ENCODE measurements at places on chromosomes 1 and 21. TPM values are rescaled to one million over a fixed set of nuclear protein-coding genes. Genes with fewer than 3 reads are reported as not detected.

Gene PCSK9
- 43.9 TPM for polyA plus RNA-seq

DNA sequence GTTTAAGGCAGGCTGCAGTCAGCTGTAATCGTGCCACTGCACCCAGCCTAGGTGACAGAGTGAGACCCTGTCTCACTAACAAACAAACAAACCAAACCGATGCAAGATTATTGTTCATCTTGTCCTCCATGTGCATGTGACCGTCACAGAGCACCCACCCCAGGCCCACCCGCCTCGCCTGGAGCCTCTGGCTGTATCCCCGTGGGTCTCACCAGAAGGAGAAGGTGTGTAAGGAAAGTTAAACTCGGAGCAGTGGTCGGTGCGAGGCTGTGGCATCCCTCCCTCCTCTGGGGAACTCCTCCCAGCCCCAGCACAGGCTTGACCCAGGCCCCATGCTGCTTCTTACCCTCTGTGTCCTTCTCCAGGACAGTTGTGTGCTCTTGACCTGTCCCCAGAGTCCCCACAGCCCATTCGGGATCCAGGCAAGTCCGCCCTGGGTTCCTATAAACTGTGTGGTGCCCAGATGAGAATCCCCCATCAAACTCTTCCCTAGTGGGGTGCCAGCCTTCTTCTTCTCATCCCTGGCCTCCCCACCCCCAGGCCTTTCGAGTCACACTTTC is 318.4 kb downstream of the AJAP1 start:
- H3K27me3 ChIP-seq: peaks cover 4% of the 10 kb centered on the region
- no peak overlapping the region for H3K27ac ChIP-seq
- no peaks in the 10 kb centered on the region for H3K4me1 ChIP-seq

GRCh38 chr1:12143631-12144155 is 23.1 kb upstream of the TNFRSF1B start:
- H3K36me3 ChIP-seq: peaks cover 26% of the 10 kb centered on the region
- peak overlapping the region; percentile 36 for H3K27ac ChIP-seq
- no peak for DNase-seq
- peaks cover 20% of the 10 kb centered on the region for H3K4me1 ChIP-seq

DNA sequence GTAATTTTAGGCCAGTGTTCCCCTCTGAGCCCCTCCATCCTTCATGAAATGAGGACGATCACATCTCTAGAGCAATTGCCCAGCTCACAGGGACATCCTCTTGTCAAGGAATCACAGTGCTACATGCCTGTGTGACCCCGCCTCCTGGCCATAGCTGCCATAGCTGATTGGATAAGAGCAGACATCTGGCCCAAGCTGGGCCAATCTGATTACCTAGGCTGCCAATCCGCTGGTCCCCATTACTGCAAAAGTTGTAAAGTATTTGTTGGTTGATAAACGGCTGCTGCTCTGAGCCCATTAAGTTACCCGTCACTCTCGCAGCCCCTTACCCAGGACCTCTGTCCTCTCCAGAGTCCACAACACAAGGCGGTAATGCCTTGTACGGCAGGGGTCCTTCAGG is 8.3 kb downstream of the NT5C1A start:
- DNase-seq: peak; percentile 59
- no peak overlapping the region for H3K4me3 ChIP-seq
- H3K4me1 ChIP-seq: peaks cover 3% of the 10 kb centered on the region

GRCh38 chr1:25570798-25571521 is 27.6 kb downstream of the LDLRAP1 start:
- peaks cover 44% of the 10 kb centered on the region for H3K4me1 ChIP-seq
- H3K27ac ChIP-seq: no peak overlapping the region
- H3K4me3 ChIP-seq: no peak overlapping the region
- H3K27me3 ChIP-seq: peaks cover 26% of the 10 kb centered on the region

DNA sequence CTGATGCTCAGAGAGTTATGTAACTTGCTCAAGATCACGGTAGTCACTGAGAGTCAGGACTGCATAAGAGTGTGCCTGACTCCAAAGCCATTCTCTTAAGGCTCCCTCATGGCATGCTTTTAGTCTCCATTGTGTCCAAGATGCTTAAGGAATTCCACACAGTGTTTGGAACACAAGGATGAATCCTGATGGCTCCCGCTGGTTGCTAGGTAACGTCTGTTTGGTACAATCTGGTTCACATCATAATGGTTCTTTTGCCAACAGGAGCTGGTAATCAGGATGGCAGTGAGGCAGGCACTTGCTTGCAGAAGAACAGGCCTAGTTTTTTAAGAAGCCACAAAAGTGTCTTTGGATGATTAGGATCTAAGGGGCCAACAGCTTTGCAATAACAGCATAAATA is 436.5 kb upstream of the DAB1 start:
- H3K4me3 ChIP-seq: no peak overlapping the region
- no peaks in the 10 kb centered on the region for H3K27me3 ChIP-seq
- no peak for DNase-seq
- H3K4me1 ChIP-seq: no peaks in the 10 kb centered on the region

DNA sequence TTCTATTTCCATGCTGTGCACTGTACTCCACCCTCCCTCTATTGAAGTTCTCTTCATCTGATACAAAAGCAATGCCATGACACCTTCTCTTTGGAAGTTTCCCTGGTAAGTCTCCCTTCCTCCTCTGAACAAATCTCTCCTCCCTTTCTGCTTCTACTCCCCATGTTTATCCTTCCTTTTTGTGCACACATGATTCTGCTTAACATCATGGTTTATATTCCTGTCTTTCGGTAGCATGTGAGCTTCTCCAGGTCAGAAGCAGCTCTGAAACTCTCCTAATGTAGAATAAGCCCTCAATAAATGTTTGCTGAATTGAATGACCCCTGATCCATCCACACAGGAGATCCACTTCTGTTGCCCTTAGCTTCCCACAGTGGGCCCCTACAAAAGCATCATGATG is 328.6 kb downstream of the PLPP3 start:
- DNase-seq: no peak
- H3K27ac ChIP-seq: no peak overlapping the region
- H3K36me3 ChIP-seq: no peaks in the 10 kb centered on the region
- no peaks in the 10 kb centered on the region for H3K4me1 ChIP-seq
- H3K27me3 ChIP-seq: no peaks in the 10 kb centered on the region

- peaks cover 5% of the 10 kb centered on the region for H3K36me3 ChIP-seq
- peak; percentile 54 for DNase-seq
- peaks cover 13% of the 10 kb centered on the region for H3K4me1 ChIP-seq
- H3K4me3 ChIP-seq: no peak overlapping the region
- no peaks in the 10 kb centered on the region for H3K27me3 ChIP-seq
Measured at GRCh38 chr1:167880580-167881021, 33.3 kb downstream of the ADCY10 start.

DNA sequence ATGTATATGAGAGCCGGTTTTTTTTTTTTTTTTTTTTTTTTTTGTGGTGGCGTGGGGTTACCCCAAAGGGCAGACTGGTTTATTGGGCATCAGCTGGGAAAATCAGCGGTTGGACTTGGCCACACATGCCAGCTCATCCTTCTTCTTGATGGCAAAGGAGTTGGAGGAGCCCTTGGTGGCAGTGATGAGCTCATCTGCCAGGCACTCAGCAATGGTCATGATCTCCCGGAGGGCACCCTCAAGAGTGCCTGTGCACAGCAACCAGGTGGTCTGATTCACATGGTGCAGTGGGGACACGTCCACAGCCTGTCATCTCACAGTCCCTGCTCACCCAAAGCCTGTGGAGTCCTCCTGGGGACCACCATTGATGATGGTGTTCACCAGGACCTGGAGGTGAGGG is 62.0 kb downstream of the MRPS6 start:
- peaks cover 6% of the 10 kb centered on the region for H3K4me1 ChIP-seq
- H3K27ac ChIP-seq: no peak overlapping the region
- no peak overlapping the region for H3K4me3 ChIP-seq
- H3K36me3 ChIP-seq: peaks cover 20% of the 10 kb centered on the region
- no peak for DNase-seq

- peaks cover 3% of the 10 kb centered on the region for H3K27me3 ChIP-seq
- H3K4me3 ChIP-seq: no peak overlapping the region
- no peaks in the 10 kb centered on the region for H3K4me1 ChIP-seq
- no peak overlapping the region for H3K27ac ChIP-seq
- no peak for DNase-seq
- no peaks in the 10 kb centered on the region for H3K36me3 ChIP-seq
Measured at GRCh38 chr1:183732236-183732880, 72.6 kb upstream of the RGL1 start.

DNA sequence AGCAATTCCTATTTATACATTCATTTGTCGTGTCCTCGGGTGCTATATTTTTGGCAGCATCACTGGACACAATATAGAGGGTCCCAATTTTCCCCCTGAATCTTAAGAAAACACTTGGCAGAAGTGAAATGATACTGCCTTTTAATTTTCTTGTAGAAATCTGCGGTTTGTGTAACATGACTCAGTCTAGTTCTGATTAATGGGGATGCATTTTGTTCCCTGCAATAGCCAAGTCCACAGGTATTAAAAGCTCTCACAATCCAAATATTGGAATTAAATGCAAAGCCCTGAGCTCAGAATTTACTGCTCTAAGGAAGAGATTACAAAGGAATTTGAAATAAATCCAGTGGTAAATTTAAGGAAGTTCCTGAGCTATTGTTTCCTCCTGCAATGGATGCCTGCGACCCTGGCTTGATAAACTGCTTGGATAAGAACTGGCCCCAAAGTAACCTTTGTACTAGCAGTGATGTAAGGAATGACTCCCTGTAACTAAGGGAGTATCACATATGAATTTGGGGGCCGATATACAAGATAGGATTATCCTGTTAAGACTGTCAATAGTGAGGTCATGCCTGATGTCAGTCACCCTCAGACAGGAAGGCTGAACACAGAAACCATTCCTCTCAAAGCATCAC is 349.7 kb upstream of the C1orf87 start:
- H3K27ac ChIP-seq: no peak overlapping the region
- no peaks in the 10 kb centered on the region for H3K36me3 ChIP-seq
- no peaks in the 10 kb centered on the region for H3K4me1 ChIP-seq
- H3K27me3 ChIP-seq: no peaks in the 10 kb centered on the region
- DNase-seq: no peak
- no peak overlapping the region for H3K4me3 ChIP-seq

DNA sequence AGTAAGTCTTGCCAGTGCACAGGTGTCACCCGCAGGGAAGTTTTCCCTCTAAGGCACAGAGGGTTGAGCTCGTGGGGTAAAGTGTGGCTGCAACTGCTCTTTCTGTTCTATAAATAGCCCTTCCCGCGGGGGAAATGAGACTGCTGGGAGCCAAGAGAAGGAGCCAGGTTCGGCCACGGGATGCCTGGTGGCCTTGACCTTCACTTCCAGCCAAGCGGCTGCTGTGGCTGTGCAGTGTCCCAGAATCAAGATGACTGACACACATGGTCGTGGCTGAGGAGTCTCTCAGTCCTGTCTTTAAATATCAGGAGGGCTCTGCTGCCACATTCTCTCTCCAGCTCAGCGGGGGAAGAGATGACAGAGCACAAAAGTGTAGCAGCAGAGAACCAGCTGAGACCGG is 154.1 kb upstream of the VAMP3 start:
- H3K4me1 ChIP-seq: no peaks in the 10 kb centered on the region
- no peak overlapping the region for H3K4me3 ChIP-seq
- H3K27me3 ChIP-seq: no peaks in the 10 kb centered on the region
- H3K36me3 ChIP-seq: no peaks in the 10 kb centered on the region

- H3K27ac ChIP-seq: no peak overlapping the region
- no peak overlapping the region for H3K4me3 ChIP-seq
- peaks cover 59% of the 10 kb centered on the region for H3K27me3 ChIP-seq
- no peaks in the 10 kb centered on the region for H3K4me1 ChIP-seq
Measured at GRCh38 chr1:154747380-154747739, 122.7 kb downstream of the KCNN3 start.

DNA sequence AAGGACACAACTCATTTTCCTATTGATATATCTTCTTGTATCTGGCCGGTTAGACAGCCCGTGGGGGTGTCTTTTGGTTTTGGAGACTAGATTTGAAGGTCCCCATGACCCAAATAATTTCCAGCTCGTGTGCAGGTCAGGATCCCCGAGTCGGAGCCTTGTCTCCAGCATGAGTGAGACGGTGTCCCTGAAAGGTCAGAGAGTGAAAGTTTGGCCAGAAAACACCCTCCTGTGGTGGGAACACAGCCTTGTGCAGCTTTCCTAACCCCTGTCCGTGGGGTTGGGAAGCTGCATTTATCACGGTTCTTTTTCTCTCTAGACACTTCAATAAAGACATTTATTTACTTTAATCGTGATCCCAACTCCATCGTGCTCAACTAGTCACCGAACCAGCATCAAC is 17.6 kb downstream of the COQ8A start:
- H3K4me3 ChIP-seq: no peak overlapping the region
- no peak overlapping the region for H3K27ac ChIP-seq
- H3K4me1 ChIP-seq: no peaks in the 10 kb centered on the region
- H3K36me3 ChIP-seq: no peaks in the 10 kb centered on the region
- no peaks in the 10 kb centered on the region for H3K27me3 ChIP-seq

- no peak overlapping the region for H3K4me3 ChIP-seq
- no peaks in the 10 kb centered on the region for H3K4me1 ChIP-seq
- no peak for DNase-seq
- H3K27me3 ChIP-seq: no peaks in the 10 kb centered on the region
- 0 out of 3 replicates have a peak, but pooled peaks cover 7% of the 10 kb centered on the region for H3K36me3 ChIP-seq
- H3K27ac ChIP-seq: no peak overlapping the region
Measured at GRCh38 chr1:61433646-61434045, 291.3 kb downstream of the TM2D1 start.

All from K562 (cell line).